EH (cell line): ENCODE measurements at places on chromosomes 5 and 9.

DNA sequence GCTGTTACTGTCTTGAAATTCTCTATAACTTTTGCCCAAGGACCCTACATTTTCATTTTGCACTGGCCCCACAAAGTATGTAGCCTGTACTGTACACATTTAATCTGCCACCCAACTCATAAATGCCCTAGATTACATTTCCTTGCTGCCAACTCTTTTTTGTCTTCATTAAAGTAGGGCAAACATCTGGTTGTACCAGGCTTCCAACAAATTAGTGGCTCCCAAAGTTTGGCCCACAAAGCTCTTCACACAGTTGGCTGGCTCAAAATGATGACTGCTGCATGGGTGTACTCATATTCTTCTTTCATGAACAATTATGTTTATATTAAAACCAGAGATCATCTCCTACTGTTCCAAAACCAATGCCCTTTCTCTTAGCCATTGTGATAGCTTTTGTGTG, 45.3 kb downstream of the GNA14 start:
- DNase-seq, result no peak

DNA sequence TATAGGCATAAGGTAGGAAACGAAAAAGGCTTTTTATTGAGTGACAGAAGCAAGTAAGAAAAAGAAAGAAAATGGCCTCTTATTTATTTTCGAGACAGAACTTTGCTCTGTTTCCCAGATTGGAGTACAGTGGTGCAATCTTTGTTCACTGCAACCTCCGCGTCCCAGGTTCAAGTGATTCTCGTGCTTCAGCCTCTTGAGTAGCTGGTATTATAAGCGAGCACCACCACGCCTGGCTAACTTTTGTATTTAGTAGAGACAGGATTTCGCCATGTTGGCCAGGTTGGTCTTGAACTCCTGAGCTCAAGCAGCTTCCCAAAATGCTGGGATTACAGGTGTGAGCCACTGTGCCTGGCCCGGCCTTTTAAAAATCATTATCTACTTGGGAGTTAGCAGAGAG, 70.7 kb downstream of the NSD1 start:
- no peak for DNase-seq

DNA sequence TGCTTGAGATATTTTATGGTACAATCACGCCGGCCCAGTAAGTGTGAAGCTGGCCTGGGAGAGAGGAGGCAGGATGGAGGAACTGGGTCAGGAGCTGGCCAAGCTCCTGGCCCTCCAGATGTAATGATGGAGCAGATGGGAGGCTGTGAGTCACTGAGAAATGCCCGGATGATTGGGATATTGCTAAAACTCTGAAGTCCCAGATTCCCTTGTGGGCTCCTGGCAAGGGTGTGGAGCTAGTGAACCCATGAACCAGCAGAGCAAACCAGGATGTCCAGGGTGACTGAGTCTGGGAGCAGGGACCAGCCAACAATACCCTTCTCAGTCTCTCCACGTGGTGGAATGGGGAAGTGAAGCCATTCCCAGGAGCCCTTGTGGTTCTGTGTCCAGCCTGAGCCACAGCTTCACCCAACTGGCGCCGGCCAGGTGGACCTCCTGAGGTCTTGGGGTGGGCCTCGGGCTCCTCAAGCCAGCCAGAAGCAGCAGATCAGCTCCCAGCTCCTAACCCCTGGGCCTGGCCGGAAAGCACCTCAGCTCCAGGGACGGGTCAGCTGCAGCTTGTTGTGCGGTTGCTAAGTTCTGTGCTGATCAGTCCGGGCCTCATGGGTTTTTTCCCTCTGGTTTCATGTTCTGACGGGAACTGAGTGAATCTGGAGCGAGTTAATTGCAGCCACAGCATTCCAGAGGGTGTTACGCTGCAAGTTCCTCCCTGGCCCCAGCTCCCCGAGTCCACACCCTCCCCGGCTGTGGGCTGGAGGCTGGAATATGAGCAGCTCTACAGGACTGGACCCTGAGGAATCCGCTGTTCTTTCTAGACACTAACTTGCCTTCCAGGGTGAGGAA, 37.6 kb downstream of the DUSP1 start:
- DNase-seq, result peak; percentile 99

DNA sequence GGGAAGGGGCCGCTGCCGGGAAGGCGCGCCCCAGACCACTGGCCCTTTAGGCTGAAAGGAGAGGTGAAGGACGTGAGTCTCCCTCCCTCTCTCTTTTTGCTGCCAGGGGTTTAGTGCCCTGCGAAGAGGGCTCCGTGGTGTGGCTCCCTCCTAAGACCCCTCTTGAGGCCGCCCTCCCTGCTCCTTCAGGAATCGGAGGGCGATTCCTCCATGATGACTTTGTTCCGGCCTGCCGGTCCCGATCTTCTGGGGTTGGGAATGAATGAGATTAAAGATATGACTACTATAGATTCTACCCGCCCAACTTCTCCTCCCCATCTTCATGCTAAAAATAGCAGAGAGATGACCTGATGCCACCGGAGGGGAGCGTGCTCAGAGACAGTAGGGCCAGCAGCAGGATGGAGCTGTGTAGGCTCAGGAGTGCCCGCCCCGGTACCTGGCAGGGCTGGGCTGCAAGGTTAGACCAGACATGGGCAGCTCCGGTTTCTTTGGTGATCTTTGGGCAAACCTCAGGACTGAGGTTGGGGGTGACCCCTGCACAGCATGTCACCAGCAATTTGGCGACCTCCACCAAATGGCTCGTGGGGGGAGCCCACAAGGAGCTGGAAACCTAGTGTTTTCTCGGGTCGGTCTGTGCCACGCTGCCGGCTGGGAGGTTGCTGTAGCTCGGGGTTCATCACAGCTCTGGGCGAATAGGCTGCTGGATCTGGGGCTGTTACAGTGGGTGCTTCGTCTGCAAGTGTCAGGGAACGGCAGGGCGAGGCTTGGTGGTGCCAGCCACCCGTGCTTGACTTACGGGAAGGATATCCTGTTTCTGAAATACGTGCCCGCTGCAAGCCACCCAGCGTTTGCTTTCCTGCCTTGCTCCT, 1.7 kb downstream of the OLFM1 start:
- DNase-seq, result no peak

DNA sequence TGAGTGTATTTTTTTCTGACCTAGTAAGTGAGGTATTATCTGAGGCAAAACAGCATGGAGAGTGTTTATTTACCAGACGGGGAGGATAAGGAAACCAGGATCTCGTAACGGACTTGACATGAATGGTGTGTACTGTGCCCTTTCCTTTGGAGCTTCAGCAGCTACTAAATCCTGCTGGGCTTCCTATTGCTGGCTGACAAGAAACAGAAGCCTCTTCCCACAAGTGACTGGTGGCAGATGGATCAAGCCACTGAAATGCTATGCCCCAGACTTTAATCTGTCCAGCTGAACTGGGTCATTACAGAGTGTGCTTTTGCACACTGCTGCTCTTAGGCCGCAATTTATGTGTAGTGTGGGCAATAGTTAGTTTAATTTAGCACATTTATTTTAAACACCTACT, 162.7 kb upstream of the MRPS30 start:
- no peak for DNase-seq

DNA sequence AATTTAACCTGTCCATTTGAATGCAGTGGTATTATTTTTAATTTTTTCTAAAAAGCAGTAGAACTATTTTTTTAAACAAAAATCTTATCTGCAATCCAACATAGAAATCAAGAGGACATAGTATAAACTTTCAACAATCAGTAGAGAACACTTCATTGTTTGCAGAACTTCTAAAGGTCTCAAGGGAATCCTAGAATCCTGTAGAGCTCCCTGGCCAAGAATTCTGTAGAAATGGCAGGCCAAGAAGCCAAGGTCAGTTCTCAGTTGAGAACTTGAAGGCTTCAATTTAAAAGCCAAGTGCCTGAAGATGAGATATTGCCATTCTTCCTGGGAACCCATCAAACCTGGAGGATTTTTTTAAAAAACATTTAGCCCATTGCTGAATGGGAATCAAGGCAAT, 199.2 kb upstream of the KLF4 start:
- no peak for DNase-seq

DNA sequence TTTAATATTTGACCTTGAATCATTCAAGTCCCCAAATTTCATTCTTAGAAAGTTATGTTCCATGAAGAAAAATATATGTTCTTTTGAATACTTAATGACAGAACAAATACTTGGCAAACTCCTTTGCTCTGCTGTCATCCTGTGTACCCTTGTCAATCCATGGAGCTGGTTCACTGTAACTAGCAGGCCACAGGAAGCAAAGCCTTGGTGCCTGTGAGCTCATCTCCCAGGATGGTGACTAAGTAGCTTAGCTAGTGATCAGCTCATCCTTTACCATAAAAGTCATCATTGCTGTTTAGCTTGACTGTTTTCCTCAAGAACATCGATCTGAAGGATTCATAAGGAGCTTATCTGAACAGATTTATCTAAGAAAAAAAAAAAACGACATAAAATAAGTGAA, 65.4 kb downstream of the WDR41 start:
- DNase-seq, result peak; percentile 84
